ENCODE measurements at places on chromosomes 7 and 10.

- no peak for DNase-seq
Observed at GRCh38 chr10:35607475-35608327, 2.6 kb downstream of the GJD4 start.

DNA sequence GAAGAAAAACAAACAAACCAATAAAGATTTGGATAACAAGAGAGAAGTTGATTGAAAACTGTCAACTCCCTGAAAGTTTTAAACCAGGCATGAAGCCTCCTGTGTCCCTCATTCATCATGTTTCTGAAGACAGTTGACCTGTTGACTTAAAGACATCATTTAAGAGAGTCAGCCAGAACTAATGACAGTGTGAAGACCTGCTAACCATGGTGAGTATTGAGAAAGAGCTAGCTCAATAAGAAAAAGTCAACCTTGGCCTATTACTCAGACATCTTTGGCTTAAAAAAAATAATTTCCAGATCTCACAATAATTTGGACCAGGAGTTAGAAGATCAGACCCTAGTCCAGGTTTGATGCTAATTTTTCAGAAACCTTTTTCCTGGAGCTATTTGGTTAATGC, 45.3 kb upstream of the ANKRD1 start:
- DNase-seq: no peak

DNA sequence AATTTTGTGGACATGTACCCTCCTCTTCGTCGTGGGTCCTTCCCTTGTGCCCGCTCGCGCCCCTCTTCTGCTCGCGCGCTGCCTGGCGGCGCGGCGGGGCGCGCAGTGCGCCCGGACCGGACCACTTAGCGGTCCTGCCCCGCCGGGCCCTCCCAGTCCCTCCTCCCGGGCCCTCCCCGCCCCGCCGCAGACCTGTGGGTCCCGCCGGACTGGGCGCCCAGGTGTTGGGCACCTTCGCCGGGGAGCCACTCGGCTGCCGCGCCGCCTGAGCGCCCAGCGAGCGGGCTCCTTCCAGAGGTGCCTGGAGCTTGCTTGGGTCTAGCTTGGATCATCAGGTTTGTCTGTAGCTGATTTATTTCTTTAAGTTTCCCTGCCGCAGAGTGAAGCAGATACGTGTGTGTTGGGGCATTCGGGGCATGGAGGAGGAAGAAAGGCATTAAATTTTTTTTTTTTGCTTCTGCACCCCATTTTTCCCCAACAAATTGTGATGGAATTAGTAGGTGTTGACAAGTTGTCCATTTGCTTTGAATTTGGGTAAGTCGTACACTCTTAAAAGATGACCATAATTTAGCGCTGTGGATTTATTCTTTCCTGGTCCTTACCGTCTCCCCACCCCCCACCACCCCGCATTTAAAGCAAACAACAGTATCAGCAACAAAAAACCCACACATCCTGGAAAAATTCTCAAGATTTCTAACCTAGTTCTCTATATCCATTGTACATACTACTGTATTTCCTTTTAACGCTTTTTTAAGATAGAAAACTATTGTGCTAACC, 905 bp downstream of the C1GALT1 start:
- DNase-seq: peak; percentile 49

GRCh38 chr10:118214776-118215175, 127.3 kb downstream of the FAM204A start:
- no peak for DNase-seq

DNA sequence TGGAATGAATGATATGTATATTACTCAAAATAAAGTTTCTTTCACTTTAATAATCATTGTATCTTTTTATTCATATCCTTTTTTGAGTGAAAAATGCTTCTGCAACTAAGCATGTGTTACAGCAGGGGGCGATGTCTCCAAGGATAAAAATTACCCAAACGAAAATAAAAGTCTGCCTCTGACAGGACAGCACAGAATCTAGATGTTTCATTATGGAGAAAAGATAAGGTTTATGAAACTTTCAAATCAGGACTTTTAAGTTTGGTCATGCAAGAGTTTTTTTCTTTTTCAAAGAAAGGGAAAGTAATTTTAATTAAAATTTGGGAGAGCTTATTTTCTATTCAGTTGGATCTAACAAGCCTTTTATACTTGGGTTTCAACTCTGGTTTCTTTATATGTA, 48.4 kb downstream of the TES start:
- no peak for DNase-seq

DNA sequence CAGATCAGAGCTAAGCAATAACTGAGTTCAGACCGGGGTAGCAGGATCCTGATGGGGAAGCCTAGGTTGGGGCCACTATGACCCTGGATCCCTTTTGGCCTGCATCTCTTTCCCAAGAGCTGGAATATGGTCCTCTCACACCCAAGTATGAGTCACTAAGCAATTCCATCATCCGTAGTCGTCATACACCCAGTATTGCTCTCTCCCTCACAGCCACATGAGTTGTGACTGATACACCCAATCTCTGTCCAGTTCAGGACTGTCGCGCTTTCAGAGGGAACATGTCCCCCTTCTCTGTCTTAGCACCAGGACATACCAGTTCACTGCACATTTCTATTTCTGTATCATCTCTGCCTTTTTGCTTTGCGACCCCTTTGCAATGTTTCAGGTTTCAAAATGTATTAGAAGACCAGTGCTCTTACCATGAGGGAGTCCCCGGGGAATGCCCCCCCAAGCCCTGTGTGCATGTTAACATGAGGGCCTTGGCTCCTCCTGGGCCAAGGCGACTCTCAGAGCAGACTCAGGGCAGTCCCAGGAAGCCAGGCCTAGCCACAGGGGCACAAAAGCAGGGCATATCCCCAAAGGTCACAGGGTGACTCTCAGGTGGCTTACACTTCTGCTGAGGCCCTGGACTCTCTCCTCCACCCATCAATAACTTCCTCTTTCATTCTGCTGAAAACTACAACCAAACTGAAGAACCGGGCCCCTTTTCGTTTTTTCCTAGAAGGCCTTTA, 75.3 kb upstream of the SAMD8 start:
- no peak for DNase-seq

DNA sequence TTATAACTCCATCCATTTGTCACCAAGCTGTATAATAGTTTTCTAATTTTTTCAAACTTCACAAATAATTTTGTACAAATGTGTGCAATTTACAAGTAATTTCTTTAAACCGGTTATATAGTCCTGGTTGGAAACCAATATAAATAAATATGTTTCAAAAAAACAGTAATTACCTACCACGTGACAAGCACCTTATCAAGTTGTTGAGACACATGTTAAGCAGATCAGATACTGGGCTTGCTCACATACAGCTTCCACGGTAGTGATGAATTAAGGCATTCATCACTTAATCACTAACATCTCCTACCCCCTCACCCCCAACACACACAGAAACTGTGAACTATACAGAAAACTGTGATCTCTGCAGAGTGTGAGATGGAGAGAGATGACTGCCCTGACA, 630.0 kb upstream of the MBL2 start:
- DNase-seq: no peak

All from anterior cingulate cortex (tissue), 58 donors.